ENCODE measurements at places on chromosomes 7 and 10.
A peak's percentile ranks its signal among the peaks of the same experiment; 100 is the strongest.

GRCh38 chr7:1914321-1914720 is 244.2 kb downstream of the ELFN1 start:
- peak; percentile 49 for DNase-seq

DNA sequence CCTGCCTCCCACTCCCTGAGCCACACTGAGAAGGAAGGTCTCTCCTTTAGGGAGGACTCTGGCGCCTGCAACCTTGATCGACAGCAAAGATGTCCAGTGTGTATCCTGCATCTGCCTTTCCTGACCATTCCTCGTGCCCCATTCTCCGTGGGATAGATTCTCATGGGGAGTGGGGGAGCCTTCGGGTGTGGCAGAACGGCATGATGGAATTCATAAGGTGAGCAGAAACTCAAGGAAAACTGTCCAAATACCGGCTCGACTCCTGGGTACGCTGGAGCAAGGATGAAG is 636 bp upstream of the RARRES2 start:
- no peak for DNase-seq

GRCh38 chr10:96922978-96923948 is 91.2 kb downstream of the LCOR start:
- no peak for DNase-seq

DNA sequence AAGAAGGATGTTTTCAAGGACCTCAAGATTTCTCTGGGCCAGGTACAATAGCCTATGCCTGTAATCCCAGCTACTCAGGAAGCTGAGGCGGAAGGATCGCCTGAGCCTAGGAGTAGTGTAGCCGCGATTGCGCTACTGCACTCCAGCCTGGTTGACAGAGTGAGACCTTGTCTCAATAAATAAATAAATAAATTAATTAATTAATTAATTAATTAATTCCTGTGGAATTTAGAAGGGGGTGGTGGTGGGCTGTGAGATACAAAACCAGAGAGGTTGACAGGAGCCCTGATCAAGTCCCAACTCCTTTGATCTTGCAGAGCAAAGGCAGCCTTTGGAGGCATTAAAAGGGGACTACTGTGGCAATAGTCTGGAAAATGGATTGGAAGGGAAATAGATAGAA is 39.3 kb upstream of the NRF1 start:
- no peak for DNase-seq

- DNase-seq: no peak
Measured at GRCh38 chr10:77592510-77592909, 45.1 kb downstream of the KCNMA1 start.

DNA sequence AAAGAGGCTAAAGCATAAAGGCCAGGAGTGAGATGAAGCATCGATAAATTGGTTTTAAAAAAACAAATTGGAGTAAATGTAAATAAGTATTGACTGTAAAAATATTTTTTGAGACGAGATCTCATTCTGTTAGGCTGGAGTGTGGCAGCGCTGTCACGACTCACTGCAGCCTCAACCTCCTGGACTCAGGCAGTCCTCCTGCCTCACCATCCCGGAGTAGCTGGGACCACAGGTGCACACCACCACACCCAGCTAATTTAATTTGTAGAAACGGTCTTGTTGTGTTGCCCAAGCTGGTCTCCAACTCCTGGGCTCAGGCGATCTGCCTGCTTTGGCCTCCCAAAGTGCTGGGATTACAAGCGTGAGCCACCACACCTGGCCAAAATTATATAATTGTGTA is 17.8 kb downstream of the HNRNPA2B1 start:
- no peak for DNase-seq

- DNase-seq: peak; percentile 87
Measured at GRCh38 chr7:29287366-29287765, 92.8 kb downstream of the CHN2 start.

GRCh38 chr10:13984647-13985155 is 346.0 kb downstream of the FRMD4A start:
- peak; percentile 99 for DNase-seq

DNA sequence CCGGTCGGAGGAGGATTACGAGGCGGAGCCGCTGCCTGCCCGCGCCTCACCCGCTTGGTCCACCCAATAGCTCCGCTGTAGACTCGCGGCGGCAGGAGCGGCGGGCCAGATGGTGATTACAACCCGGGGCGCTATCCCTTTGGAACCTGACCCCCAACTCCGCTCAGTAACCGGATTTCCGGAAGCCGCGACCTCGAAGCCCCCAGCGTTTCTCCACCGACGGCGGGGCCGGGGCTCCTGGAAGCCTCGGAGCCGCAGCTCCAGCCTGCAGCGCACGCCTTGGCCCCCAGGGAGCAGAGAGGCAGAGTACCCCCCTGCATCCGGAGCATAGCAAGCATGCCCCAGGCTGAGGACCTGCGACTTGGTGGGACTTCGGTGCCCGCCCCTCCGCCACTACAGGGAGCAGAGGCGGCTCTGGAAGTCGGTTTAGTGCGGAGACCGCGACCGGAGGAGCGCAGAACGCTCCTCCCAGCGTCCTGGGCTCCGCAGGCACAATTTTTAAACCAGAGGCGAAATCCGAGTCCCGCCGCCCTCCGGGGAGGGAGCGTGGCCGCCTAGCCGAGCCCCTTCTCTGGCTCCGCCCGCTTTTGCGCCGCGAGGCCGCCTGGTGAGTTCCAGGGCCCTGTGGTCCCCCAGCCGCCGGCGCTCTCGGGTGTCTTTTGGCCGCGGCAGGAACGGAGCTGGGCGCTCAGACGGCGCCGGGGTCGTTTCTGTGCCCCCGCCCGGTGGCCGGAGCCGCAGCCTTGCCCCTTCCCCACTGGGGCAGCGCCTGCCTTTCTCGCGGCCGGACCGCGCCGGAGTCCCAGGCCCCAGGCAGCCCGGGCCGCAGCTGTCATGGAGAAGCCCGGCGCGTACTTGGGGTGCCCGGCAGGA is 28.2 kb upstream of the BMS1 start:
- DNase-seq: peak; percentile 25

DNA sequence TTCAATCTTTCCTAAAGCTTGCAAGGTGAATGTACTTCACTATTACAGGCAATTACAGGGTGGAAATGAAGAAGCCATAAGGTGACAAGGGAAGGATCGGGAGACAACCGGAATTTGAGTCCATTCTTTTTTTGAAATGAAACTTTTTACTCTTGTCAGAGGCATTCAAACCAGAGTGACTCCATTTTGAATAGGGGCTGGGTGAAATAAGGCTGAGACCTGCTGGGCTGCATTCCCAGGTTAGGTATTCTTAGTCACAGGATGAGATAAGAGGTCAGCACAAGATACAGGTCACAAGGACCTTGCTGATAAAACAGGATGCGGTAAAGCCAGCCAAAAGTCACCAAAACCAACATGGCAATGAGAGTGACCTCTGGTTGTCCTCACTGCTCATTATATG is 363.3 kb downstream of the TYW1 start:
- DNase-seq: no peak

DNA sequence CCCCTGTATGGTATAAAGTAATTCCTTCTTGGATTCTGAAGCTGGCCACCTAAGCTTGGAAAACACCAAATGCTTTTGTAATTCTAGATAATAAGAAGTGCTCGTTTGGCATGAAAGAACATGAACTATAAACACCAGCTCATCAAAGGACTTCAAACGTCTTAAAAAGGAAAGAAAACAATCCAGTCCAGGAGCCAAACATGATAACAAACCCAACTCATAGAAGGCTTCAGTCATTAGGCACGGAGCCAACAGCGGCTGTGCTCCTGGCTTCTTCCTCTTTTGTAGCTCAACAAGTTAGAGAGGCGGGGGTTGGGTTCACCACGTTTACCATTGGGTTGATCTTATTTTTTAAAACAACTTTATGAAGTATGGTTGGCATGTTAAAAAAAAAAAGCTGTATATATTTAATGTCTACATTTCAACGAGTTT is 56.4 kb upstream of the ECHDC3 start:
- peak; percentile 61 for DNase-seq

GRCh38 chr10:33006342-33006887 is 48.4 kb upstream of the ITGB1 start:
- DNase-seq: no peak

GRCh38 chr10:59362144-59362958 is at the start of gene FAM13C:
Gene FAM13C, minus strand, starts transcription at chr10:59362549. Its CDS starts 89 bp downstream, at chr10:59362460.
- DNase-seq: peak; percentile 66

- DNase-seq: no peak
Measured at GRCh38 chr7:106260136-106260561, 24.6 kb downstream of the NAMPT start.

DNA sequence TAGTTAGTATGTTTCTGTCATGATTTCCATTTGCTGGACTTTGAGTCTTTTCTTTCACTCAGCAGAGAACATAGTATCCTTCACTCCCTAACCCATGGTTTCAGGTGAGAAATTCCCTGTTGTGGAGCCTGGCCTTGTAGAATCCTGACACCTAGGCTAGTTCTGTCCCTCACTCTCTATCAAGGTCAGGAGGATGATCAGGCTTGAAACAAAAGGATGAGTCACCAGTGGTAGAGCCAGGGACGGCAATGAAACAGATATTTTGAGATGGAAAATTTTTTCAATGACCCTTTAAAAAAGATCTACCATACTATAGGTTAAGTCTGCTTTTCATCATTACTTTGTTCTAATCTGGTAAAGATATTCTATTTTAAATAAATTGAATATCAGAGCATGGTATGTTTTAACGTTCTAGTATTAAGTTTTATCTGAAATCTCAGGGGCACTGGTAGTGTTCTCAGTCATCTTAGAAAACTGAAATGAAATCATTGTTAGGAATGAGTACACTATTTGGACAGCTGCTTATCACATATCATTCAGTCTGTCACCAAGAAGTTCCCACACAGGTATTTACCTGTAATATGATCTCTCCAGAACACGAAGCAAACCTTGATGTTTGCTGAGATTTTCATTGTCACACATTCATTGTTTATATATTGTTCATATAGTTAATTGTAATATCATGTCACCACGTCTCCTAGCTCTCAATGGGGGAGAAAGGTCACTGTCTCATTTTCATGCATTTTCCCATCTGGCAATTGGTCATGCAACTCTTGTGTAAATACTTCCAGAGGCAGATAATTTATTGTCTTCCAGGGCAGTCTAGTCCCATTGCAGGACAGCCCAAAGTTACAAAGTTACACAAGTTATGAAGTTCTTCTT is 299.9 kb upstream of the LRRTM3 start:
- DNase-seq: peak; percentile 15

DNA sequence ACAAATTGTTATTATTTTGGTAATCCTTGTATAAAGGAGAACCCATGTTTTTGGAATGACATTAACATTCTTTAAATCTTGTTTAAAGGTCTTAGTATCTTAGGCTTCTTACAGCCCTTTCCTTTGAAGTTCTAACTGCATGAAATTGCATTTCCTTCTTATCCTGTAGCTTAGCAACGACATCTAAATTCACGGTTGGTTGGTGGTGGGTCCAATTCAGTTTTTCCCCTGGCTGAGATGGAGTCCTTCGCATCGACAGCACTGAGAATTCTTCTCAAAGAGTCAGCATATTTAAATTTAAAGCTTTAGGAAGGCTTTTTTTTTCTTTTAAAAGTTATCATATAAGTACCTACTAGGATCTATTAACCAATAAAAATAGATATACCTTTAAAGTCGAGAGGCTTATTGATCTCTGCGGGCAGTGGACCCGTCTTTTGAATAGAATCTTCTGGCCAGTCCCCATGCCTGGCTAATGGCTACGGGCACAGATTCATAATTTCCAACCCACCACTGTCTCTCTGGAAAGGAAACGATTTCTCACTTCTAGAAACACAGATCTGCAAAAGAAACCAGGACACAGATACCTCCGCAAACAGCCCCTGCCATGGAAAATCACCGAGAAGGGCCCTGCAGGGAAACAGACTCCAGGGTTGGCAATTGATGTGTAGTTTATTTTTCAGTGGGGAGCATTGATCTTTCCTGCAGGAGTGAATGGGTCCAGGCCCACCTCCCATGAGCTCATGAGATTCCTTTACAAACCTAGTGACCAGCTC is 63.4 kb downstream of the RAMP3 start:
- DNase-seq: no peak

DNA sequence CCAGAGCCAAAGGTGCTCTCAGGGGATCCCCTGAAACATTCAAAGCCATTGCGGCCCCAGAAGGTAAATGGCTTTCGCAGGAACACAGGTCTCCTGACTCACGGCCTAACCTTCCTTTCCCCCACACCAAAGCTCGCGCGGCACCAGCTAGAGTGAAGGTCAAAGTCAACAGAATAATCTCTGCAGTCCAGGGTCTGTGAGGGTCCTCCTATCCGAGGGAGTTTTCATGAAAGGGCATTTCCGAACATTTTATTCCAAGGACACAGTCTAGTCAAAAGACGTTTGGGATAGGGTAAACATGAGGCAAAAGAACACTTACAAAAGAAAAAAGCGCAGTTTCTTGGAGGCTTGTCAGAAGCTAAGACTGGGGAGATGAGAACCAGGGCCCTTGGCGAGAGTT is 559 bp upstream of the STEAP2 start:
- DNase-seq: no peak

DNA sequence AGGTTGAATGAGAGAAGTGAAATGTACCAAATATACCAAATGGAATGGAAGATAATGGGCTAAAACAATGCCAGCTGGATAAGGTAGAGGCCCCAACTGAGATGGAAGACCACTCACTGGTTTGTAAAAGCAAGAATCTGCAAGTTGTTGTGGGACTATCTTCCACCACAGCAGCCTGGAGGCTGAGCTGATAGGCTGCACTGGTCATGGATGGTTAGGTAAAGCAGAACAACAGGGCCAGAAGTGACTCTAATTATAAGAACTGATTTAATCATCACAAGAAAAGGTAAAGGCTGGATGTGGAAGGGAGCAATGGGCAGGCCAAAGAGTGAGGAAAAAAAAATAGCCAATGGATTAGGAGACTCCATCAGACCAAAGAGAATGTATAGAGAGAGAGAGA is 11.8 kb downstream of the TFEC start:
- DNase-seq: no peak

GRCh38 chr10:114519306-114519669 is 115.0 kb upstream of the AFAP1L2 start:
- DNase-seq: no peak

DNA sequence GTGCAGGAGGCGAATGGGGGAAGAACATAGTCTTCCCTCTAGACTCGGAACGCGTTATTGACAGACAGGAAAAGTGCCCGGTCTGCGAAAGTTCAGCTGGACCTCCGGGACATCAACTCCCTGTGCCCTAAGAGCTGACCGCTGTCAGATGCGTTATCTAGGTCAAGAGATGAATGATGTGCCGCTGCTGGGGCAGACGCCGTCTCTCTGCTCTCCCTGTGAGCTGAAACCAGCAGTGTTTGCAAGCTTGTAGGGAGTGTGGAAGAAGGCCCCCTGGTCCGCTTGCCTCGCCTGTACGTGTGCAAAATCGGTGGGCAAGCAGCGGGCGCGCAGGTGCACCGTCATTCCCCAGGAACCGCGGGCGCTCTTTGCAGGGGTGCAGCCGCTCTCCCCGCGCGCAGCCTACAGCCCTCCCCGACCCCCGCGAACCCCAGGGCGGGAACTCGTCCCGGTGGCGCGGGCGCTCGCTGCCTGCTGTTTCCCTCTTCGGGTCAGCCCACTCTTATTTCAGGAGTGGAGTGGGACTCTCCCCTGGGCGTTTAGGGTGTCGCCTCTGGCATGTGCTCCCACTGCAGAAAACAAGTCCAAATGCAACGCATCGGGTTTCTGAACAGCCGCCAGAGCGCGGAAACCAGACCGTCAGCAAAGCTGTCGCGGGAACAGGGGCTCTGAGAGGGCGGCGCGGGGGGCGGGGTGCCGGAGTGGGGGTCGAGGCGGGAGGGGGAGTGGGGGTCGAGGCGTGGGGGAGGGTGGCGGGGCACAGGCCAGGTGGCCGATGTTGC is 1.8 kb upstream of the PFKFB3 start:
- no peak for DNase-seq
